A549 (cell line): ENCODE measurements at places on chromosomes 2 and 18. TPM values are rescaled to one million over a fixed set of nuclear protein-coding genes. Genes with fewer than 3 reads are reported as not detected.

The LOXL3 gene
- polyA plus RNA-seq, result 0.27 to 0.53 TPM (median 0.31 TPM) in 3 replicates

GRCh38 chr2:73716543-73717250 lies 20.4 kb downstream of the TPRKB start:
- peak; percentile 25 for DNase-seq

The SLC9A4 gene
- polyA plus RNA-seq, result not detected in 3 replicates

The STARD6 gene
- not detected in 3 replicates for polyA plus RNA-seq

GRCh38 chr2:57461624-57462023 lies 585.0 kb upstream of the VRK2 start:
- DNase-seq, result no peak

GRCh38 chr2:127726158-127726880 lies 25.0 kb downstream of the SFT2D3 start:
- DNase-seq, result no peak

DNA sequence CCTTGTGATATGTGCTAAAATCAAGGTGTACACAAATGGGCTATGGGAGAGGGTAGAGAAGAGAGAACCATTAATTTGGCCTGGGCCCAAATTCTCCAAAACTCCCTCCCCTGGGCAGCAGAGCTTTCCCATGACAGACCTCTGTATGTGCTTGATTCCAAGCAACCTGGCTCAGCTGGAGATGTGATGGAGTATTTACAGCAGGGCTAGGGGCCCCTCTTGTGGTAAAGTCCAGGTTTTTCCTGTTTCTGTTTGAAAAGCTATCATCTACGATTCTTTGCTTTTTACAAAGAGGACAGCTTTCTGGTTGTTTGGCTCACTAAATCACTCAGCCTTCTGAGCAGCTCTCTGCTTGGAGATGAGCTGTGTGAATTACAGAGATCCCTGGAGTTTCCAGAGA lies 40.3 kb downstream of the KCNS3 start:
- DNase-seq, result no peak
